Heart left ventricle (tissue), 16 donors: ENCODE measurements at places on chromosomes 11 and 22. TPM values are rescaled to one million over a fixed set of nuclear protein-coding genes. Genes with fewer than 3 reads are reported as not detected.

GRCh38 chr11:35945137-35945518 lies 1.3 kb downstream of the LDLRAD3 start:
- no peak for DNase-seq

DNA sequence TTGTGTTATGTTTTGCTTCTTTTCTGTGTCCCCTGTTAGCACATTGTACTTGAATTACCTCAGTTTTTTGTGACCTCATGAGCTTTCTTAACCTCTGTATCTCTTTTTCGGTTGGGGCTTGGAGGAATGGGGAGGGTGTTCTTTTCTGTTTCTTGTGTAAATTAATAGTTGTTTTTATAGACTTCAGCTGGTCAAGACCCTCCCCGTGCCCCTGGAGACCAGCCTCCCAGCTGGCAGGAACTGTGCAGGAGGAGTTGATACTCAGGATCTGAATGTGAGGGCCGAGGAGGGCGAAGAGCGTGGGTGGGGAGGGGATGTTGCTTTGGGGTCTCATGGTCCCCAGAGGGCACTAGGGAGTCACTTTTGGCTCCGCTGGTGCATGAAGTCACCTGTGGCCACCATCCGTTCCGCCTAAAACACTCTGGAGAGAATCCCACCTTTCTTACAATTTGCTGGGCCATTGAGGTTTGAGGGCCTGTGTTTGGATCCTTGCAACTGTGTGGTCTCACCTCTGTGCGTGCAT lies 44.3 kb upstream of the NNMT start:
- no peak for DNase-seq

The FADS1 gene
- 21.9 TPM for total RNA-seq

The SMTNL1 gene
- not detected for total RNA-seq

DNA sequence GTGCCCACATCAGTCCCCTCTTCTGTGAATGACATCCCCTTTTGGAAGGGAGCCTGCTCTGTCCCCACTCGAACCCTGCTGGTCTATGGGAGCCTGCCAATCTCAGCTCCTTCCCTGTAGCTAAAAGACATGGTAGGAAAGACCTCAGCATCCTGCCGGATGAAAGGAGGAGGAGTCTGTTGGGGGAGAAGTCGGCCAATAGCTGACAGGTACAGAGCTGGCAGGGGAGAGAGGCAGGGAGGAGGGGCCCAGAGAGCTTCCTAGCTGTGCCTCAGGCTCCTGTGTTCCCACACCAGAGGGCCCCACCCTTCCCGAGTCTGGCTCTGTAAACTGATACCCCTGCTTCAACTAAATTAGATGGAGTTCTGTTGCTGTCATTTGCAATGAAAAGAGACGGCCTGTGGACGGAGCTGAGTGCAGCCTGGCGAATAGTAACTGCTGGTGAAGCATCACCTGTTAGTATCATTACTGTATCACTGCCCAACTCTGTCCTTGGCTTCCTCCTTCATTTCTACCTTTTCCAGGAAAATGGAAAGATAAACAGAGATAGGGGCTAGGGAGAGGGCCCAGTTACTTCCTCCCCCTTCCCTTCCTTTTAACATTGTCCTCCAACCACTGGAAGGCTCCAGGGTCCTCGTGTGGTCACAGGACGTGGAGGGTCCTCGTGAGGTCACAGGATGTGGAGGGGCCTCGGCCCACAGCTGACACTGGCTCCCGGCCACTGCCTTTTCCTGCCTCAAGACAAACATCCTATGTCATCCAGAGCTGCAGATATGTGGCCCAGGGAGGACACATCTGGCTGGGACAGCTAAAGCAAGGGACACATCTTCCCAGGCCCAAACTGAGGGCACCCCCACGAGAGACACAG lies 15.1 kb downstream of the FXYD6 start:
- DNase-seq: peak; percentile 81

The CALCB gene
- total RNA-seq: 0.11 TPM

DNA sequence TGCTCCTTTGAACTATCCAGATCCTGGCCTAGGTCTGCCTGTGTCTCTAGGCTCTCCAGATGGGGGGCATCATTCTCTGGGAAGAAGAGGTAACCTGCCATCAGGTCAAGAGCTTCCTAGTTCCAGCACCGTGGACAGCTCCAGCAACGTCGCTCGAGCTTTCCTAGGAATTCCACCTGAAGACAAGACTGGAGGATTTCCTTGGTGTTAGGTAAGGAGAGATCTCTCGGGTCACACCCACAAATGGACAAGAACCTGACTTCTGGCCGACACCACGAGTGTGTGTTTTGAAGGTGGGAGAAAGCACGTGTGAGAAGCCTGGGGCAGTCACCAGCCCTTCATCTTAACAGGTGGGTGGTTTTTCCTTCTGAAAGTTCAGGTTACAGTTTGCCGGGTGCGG lies 1.2 kb downstream of the PRG3 start:
- no peak for DNase-seq

The BEST1 gene
- 0.72 TPM for total RNA-seq

- DNase-seq: no peak
Measured at GRCh38 chr11:22246992-22247391, 54.1 kb downstream of the ANO5 start.

GRCh38 chr11:11454671-11455223 lies 101.7 kb upstream of the CSNK2A3 start:
- no peak for DNase-seq

The MGAT3 gene
- 3.9 TPM for total RNA-seq

GRCh38 chr11:134685793-134686380 lies 273.8 kb upstream of the B3GAT1 start:
- no peak for DNase-seq

The SLC37A2 gene
- total RNA-seq: 0.91 TPM

- no peak for DNase-seq
Measured at GRCh38 chr11:2316169-2316962, 14.6 kb downstream of the TSPAN32 start.

DNA sequence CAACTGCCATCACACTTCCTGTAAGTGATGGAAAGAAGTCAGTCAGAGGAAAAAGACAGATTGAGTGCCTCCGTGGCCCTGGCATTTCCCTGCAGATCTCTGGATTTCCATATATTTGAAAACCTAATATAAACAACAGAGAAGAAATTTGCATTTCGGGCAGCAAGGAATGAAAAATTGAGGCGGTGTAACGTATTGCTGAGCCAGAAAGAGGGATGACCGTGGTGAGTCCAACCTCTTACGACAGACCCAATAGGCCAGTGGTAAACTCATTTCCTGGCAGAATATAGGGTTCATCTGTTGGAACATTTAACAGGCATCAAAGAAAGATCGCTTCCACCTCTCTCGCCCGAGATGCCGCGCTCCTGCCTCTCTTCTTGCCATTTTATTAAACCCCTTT lies 336.5 kb downstream of the MIAT start:
- no peak for DNase-seq

DNA sequence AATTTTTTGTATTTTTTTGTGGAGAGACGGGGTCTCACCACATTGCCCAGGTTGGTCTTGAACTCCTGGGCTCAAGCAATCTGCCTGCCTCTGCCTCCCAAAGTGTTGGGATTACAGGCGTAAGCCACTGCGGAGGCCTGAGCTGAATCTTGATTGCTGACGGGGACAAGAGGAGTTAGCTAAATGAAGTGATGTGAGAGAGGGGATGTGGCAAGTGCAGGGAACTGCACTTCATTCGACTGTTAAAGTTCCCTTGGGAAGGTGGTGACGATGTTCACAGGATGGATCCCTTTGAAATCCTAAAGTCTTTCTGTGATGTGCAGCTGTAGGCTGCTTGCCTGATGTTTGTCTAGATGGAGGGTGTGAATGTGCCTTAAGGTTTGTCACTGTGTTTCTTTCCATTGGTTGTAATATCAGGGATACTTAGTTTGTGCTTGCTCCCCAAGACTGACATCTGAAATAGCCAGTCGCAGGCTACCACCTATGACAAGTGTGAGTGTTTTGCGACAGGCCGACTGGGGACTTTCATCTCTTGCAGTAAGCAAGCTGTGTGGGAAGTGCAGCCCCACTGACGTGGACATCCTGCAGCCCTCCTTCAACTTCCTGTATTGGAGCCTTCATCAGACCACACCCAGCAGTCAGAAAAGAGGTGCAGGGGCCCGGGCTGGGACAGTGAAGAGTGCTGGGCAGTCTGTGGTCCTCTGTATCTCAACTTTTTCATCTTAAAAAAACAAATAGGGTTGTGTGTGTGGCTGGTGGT lies 19.6 kb upstream of the CCDC134 start:
- peak; percentile 80 for DNase-seq

DNA sequence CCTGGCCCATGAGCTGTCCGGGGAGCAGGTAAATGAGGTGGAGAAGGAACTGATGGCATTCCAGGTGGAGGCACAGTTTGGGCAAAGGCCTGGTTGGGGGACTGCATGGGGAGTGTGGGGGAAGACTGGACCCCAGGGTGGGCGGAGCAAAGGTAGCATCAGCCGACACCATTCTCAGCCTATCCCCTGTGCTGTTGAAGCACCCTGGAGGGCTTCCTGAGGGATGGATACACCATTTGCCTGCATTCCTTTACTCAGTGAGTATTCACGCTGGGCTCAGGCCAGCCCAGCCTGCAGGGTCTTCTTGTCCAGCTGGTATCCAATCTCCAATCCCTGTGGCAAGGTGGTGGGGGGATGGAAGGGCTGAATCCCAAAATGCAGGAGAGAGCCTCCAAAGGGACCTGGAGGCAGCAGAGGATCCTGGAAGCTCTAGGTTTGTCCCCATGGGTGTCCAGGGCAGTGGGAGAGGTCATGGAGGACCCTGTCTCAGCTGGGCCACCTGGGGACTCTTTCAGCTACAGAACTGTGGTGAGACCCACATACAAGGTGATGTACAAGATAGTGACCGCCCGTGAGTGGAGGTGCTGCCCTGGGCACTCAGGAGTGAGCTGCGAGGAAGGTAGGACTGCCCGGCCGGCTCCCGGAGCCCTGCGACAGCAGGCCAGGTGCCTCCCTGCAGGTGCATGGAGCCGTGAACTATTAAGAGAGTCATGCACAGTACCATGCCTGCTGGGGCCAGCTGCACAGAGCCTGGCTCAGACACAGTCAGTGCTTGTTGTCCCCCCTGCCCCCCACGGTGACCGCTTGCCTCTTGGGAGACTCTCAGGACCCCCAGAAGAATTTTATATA lies 9.5 kb downstream of the EMID1 start:
- DNase-seq: no peak

DNA sequence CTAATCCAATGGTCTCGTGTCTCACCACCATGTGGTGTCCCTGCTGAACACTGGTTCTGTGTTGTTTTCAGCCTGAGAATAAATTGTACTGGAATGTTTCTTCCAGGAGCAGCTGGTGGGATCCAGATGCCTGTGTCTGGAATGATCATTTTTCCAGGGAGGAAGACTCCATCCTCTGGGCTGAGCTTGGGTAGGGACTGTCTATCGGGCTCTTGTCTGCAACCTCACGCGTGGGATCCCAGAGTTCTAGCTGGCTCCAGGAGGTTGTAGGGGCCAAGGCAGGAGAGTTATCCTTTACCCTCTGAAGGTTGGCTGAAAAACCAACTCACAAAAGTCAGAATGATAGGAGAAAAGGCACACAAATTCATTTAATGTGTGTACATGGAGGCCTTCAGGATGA lies 144.1 kb upstream of the B3GAT1 start:
- no peak for DNase-seq

GRCh38 chr11:37002831-37003230 lies 404.8 kb upstream of the RAG2 start:
- no peak for DNase-seq

The CARD18 gene
- not detected for total RNA-seq

DNA sequence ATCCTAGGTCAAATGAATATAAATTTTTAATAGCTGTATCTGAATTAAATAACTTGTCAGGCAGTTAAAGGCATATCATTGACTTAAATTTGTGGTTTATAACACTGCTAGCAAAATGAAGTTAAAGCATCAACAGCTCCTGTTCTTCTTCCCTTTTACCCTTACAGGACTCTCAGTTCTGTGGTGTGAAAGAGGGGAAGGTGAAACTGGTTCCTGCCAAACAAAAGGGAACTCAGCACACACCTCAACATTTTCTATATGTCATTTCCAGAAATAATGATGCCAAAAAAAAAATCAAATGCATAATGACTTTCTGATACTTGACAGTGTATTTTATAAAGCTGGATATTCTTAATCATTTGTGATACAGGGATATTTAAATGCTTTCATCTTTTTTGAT lies 21.2 kb downstream of the ARL14EP start:
- no peak for DNase-seq

The MAPK11 gene
- total RNA-seq: 8.8 TPM

GRCh38 chr11:93783765-93784144 lies 327 bp upstream of the MED17 start:
- DNase-seq: peak; percentile 70
